ENCODE measurements at places on chromosomes 16 and 17.

GRCh38 chr17:60094754-60095153 lies 16.0 kb upstream of the HEATR6 start:
- DNase-seq: no peak

- no peak for DNase-seq
Observed at GRCh38 chr16:77064037-77064436, 127.0 kb upstream of the MON1B start.

DNA sequence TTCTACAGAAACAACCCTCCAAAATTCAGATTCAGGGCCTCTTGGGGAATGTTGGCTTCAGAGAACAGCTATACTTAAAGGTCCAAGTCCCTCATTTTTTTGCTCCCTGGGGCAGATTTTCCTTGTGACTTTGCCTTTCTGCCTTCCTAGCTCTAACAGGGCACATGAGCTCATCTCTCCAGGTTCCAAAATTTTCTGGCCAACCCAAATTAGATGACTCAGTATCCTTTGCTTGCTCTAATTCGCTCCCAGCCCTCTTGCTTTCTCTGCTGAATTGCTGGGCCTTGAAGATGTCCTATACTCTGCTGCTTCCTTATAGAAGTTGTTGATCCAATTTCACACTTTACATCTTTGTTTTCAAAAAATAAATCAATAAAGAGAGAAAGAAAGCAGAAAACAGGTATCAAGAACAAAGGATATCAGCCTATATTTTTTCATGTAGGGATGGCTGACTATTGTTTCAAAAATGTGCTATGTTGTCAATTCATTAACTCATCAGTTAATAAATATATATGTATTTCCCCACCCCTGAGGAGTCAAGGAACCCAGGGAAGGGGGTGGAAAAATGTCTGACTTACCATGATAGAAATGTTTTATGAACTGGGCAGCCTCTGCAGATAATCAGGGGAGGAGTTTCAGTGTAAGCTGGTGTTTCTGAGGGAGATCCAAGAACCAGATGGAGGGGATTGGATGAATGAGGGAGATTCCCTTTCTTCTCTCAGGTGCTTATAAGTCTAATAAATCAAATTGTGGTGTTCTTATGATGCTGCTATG lies 1.0 kb upstream of the KRTAP4-2 start:
- no peak for DNase-seq

GRCh38 chr17:29010586-29010985 lies 4.8 kb upstream of the SEZ6 start:
- DNase-seq: no peak

DNA sequence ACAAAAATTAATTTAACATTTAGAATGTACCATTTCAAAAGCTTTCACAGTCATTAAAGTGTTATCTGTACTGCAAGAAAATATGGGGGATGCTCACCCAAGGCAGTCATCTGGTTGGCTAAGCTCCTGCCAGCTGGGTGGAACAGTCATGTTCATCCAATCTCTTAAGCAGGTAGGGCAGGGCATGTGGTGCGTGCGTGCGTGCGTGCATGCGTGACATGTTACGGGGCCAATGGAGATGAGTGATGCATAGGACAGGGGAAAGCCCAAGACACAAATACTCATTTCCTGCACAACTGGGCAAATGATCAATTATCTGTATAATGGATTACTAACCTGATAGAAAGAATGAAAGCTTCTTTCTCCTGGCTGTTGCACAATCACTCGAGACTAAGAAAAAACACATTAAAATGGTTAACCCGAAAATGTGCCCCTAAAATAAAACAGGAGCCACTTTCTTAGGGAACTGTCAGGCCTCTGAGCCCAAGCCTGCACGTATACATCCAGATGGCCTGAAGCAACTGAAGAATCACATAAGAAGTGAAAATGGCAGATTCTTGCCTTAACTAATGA lies 104.4 kb downstream of the MYO1D start:
- DNase-seq: no peak

- no peak for DNase-seq
Observed at GRCh38 chr16:11333010-11333409, 12.2 kb upstream of the RMI2 start.

DNA sequence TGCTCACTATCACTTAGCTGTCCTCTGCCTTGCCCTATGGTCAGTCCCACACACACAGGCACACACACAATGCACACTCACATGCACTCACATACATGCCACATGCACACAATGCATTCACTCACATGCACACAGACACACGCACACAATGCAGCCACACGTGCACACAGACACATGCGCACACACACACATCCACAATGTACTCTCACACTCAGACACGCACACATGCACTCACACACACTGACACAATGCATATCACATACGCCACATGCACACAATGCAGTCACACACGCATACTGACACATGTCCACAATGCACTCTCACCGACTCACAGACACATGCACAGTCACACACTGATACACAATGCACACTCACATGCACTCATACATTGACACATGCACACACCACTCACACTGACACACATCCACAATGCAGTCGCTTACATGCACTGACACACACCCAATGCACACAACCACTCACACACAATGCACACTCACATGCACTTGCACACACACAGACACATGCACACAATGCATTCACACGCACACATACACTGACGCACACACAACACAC lies 99.7 kb downstream of the ENGASE start:
- no peak for DNase-seq

- DNase-seq: no peak
Observed at GRCh38 chr16:90020260-90020837, 1.1 kb upstream of the DBNDD1 start.

DNA sequence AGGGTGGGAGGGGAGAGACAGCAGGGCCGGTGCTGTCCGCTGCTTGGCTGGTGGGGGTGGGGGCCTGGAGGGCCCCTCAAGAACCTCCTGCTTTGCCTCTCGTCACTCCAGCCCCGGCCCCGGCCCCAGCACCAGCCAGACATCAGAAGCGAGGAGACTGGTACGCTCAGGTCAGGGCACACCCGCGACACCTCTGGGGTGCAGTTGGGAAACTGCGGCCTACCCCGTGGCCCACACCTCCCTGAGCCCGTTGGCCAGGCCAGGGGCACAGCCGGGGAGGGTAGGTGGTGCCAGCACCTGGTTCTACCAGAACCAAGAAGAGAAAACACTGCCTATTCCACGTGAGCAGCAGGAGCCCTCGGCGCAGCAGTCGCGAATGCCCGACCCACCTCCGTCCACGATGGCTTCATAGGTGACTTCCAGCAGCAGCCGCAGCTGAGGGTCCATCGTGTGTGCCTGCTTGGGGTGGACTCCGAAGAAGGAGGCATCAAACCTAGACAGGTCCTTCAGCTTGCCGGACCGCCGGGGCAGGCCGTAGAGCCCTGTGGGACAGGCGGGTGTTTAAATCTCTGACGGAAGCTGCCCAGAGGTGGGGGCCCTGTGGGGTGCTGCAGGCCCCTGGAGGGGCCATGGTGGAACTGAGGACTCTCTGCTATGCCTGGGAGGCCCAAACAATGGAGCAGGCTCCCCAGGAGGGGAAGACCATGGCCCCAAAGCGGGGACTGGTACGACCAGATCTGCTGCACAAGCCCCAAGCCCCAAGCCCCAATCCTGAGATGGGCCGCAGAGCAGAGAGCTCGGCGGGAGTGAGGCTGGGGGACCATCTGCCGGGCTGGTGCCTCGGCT lies 2.9 kb downstream of the FASN start:
- DNase-seq: peak; percentile 4

GRCh38 chr16:81582655-81583441 lies 138.2 kb downstream of the CMIP start:
- DNase-seq: no peak
